Stimulated activated naive CD8-positive, alpha-beta T cell treated with anti-CD3 and anti-CD28 coated beads, Interleukin-15, amount 100 ng/mL, for 72 hours (primary cell): ENCODE measurements at places on chromosomes 4 and X.

GRCh38 chr4:141425124-141425523, 204.4 kb downstream of the ZNF330 start:
- DNase-seq, result no peak

- DNase-seq, result peak; percentile 49
Observed at GRCh38 chr4:184313058-184313581, 95.4 kb upstream of the ENPP6 start.

GRCh38 chrX:134184936-134185335, 52.0 kb upstream of the CCDC160 start:
- no peak for DNase-seq

DNA sequence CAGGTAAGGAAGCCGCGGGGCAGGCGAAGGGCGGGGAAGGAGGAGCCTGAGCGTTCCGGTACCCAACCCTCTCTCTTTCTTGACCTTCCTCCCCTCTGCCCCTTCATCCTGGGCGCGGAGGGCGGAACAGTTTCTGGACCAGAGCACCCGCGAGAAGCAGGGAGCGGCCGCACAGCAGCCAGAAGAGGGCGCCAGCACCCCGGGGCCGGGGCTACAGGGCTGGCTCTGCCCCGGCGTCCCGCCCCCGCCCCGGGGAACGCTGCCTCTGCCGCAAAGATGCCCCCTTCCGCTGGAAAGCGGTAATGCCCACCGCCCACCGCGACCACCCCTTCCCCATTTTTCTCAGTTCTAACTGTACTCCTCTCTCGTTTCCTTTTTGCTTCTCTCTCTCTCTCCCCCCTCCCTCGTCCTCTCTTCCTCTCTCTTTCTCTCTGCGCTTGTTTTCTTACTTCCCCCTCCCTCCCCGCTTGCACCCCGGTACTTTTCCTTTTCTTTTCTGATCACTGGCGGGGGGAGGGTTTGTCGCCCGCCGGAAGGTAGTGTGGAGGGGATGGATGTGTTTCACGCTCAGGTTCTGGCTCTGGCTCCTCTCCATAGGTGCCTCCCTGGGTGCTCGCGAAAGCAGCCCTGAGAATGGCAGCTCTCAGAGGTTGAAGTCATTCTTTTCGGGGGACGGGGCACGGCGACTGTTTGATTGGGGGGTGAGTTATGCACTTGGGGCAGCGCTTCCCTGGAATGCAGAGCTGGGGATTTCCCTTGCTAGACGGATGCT, 13.1 kb upstream of the PRDM8 start:
- peak; percentile 93 for DNase-seq

DNA sequence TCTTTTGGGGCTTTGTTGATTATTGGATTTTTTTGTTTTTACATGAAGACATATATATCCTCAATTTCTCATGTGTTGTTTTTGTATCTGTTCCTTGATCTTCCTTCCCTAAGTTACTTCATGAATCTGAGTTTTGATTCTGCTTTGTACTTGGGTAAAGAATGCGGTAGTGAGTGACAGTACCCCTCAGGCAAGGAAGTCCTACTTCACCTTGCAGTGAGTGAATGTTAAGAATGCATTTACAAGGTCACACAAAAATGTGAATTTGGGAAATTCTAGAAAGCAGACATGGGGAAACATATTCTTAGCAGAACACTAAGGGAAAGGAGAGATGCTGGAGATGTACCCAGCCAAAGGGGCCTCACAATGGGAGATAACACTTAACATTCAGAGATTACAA, 373.1 kb upstream of the LCORL start:
- DNase-seq, result no peak

GRCh38 chr4:38842994-38843393, 13.6 kb downstream of the TLR6 start:
- no peak for DNase-seq

DNA sequence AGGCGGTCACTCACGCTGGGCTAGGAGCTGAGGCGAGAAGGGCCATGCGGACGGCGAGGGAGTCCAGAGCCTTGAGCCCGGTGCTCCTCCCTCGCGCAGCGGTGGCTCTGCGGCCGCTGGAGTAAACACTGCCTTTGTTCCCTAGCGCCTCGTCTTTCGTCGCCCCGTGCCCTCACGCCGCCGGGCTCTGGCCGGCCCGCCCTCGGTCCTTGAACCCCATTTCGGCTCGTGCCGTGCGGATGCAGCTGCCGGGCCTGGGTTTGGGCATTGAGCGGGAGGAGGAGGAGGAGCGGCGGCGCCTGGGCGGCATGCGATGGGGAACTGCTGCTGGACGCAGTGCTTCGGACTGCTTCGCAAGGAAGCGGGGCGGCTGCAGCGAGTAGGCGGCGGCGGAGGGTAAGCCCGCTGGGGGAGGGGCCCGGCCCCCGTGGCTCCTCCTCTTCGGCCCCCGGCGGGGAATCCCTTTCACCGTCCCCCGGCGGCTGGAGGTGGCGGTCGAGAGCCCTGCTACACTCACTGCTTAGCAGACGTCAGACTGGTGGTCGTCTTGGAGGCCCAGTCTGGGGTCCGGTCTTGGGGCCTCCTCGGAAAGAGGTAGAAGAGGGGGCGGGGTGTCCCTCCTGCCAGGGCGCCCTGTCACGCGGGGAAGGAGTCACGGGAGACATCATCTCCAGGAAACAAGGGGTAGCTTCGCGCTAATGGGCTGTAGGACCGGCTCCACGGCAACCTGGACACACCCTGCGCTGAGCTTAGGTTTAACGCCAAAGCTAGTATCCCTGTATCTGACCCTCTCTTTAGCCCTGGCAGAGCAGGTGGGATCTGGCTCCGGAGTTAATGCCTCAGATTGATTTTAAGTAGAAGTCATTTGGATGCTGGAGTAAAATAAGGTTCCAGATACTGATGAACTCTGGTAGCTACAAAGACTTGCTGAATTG, at the start of gene AP1AR:
Gene AP1AR, plus strand, starts transcription at position 9 of the 935 bp plus-strand sequence. Its CDS starts 305 bp downstream, at position 314.
- DNase-seq, result peak; percentile 89

- no peak for DNase-seq
Observed at GRCh38 chr4:13455411-13455810, 28.7 kb downstream of the RAB28 start.

DNA sequence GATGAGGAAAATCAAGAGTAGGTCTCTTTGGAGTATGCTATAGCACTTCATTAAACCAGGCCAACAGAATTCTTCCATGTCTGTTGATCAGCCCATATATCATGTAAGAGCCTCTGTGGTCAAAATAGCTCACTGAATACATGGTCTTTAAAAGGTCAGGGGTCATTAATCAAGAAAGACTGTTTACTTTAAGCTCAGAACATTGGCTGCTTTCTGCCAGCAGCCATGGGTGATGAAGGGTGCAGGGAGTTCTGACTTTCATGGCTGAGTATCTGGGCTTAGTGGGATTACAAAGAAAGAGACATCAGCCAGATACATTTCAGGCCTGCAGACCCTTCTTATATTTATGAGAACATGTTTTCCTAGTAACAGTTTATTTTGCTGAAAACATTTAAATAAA, 7.1 kb upstream of the C4orf54 start:
- DNase-seq, result no peak

- no peak for DNase-seq
Observed at GRCh38 chr4:27764526-27764837, 903.8 kb downstream of the STIM2 start.

- DNase-seq, result no peak
Observed at GRCh38 chr4:79083406-79084010, 144.3 kb upstream of the PAQR3 start.

- no peak for DNase-seq
Observed at GRCh38 chrX:72468607-72469006, 104.0 kb downstream of the HDAC8 start.

DNA sequence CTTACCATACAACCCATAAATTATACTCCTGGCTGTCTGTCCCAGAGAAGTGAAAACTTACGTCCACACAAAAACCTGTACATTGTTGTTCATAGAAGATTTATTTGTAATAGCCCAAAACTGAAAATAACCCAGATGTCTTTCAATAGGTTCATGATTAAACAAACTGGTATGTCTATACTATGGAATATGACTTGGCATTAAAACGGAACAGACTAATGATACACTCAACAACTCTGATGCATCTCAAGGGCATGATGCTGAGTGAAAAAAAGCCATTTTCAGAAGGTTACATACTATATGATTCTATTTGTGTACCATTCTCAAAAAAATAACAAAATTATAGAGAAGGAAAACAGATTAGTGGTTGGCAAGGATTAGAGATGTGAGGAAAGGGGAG, 11.6 kb upstream of the MND1 start:
- DNase-seq, result no peak

GRCh38 chr4:138182838-138183426, 59.2 kb downstream of the SLC7A11 start:
- no peak for DNase-seq

- no peak for DNase-seq
Observed at GRCh38 chrX:16155581-16156096, 11.6 kb upstream of the MAGEB17 start.

DNA sequence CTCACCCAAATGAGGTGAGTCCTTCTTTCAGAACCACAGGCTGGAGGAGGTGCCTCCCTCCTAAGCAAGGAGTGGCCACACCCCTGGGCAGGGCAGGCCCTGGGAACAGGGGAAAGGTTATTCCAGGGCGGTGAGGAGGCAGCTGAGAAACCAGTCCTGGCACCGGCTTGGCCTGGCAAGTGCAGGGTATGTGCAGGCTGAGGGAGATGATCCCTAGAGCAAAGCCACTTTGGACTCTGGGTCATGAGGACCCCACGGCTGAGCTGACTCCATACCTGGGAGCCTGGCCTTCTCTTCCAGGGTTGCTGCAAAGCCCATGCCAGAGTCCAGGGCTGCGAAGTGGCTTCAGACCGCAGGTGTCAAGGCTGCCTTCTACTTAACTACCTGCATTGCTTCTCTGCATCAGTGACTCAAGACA, 49.5 kb upstream of the HELT start:
- DNase-seq, result peak; percentile 28

DNA sequence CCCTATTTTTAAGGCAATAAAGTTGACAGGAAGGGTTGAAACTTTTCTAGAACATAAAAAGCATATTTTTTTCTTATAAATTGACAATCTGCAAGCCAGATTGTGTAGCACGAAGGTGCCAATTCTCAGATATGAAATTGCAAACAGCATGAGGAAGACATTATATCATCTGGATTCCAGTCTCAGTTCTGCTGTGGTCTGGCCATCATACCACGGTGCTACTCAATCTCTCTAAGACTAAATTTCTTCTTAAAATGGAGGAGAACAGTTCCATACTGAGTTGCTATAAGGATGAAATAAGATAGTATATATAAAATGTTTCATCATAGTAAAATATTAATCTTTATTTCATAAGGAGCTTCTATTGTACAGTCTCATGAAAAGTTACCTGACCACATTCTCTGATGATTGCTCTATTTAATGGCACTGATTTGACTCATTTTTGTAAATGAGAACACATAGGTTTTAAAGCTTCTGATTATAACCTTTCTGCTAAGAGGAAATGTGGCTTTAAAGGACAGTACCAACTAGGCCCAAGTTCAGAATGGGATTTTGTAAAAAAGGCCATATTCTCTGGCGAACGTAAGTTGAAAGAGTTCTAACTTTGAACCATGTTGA, 127.9 kb downstream of the SHROOM3 start:
- no peak for DNase-seq
